HepG2 (cell line): ENCODE measurements at places on chromosomes 12 and 14.

DNA sequence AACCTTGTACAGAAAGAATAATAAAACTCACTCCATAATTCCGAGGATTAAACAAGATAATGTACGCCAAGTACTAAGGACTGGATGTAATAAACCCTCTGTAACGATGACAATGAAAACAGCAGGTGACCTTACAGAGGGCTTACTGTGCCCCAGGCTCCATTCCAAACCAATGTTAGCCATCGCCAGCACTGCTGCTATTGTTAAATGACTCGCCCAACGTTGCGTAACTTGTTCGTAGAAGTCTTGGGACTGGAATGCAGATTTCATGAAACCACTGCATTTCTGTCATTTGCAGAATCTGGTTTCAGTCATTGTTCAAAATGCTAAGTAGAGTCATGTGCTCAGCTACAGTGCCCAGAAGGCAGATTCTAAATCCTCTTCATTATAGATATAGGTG is 728 bp upstream of the STON2 start:
- H3K36me3 ChIP-seq, result peaks cover 2% of the 10 kb centered on the region; the same call in 1 of the 2 replicates
- no peak for DNase-seq
- H3K27me3 ChIP-seq, result no peaks in the 10 kb centered on the region
- 0 out of 2 replicates have a peak, but pooled peaks cover 2% of the 10 kb centered on the region for H3K4me1 ChIP-seq

GRCh38 chr14:65335411-65335947 is 77.1 kb upstream of the FUT8 start:
- no peaks in the 10 kb centered on the region; the same call in 1 of the 2 replicates for H3K27me3 ChIP-seq
- no peaks in the 10 kb centered on the region for H3K36me3 ChIP-seq
- no peak for DNase-seq
- no peak overlapping the region for H3K4me3 ChIP-seq
- no peak overlapping the region for H3K27ac ChIP-seq
- H3K4me1 ChIP-seq, result peaks cover 17% of the 10 kb centered on the region

DNA sequence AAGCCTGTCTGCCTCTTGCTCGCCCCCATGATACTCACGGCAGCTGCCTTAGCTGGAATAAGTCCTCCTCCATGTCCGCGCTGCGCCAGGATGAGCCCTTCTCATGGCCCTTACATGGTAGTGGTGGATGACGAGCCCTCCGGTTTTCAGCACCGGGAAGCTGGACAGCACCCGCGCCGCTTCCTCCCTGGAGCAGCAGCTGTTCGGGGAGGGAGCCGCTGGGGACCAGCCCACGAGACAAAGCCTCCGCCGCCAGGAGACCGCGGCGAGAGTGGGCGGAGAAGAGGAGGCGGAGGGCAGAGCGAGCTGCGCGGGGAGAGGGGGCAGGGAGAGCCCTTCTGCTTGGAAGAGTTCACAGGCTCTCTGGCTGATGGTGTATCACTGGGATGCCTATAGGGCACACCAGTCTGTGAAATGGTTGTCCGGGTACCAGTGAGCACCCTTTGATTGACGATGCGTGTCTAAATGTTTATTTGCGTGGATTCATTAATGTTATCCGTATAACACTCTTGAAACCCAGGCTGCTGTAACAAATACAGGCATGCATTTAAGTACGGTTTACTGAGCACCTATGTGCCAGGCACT is at the start of gene SVOP:
Gene SVOP, minus strand, starts transcription at position 273 of the 585 bp plus-strand sequence. Its CDS starts 200 bp downstream, at position 73.
- peaks cover 6% of the 10 kb centered on the region; the same call in 1 of the 2 replicates for H3K4me1 ChIP-seq
- no peaks in the 10 kb centered on the region for H3K27me3 ChIP-seq
- peak; percentile 63 for DNase-seq
- no peak within 1 kb of the TSS for H3K27ac ChIP-seq

GRCh38 chr12:104676636-104677035 is 219.9 kb downstream of the CHST11 start:
- H3K36me3 ChIP-seq, result no peaks in the 10 kb centered on the region
- no peaks in the 10 kb centered on the region; the same call in none of the 2 replicates for H3K27me3 ChIP-seq
- H3K4me3 ChIP-seq, result no peak overlapping the region

- no peaks in the 10 kb centered on the region for H3K4me1 ChIP-seq
- H3K36me3 ChIP-seq, result no peaks in the 10 kb centered on the region
- no peak overlapping the region for H3K4me3 ChIP-seq
- no peak for DNase-seq
- no peak overlapping the region for H3K27ac ChIP-seq
- no peaks in the 10 kb centered on the region for H3K27me3 ChIP-seq
Observed at GRCh38 chr14:86143248-86143647, 613.3 kb downstream of the FLRT2 start.

DNA sequence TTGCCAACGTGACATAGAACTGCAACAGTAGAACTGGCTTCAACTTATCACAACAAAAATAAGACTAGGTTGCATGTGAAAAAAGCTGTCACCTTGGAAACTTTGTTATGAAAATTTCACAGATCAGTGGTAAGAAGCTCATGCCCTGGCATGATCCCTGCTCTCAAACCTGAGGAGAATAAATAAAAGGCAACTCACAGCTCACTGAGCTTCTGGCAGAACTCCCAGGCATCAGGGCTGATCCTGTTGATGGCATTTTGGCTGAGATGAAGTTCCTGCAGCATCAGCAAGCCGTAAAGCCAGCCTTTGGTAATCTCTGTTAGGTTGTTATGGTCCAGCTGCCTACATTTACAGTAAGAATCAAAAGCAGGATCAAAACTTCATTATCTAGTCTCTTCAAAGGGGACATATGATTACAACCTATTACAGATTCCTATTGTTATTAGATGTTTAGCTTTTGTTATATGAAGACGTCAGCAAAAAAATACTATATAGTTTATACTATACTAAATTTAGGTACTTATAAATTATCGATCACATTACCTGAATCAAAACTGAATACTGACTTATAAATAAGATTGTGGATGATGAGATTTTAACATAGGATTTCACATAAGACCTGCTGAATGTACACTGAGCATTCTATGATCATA is 32.0 kb downstream of the LRIG3 start:
- peaks cover 33% of the 10 kb centered on the region for H3K36me3 ChIP-seq
- H3K27ac ChIP-seq, result no peak overlapping the region
- DNase-seq, result no peak
- no peaks in the 10 kb centered on the region for H3K4me1 ChIP-seq
- H3K4me3 ChIP-seq, result no peak overlapping the region

- no peak overlapping the region for H3K27ac ChIP-seq
- DNase-seq, result no peak
- no peak overlapping the region for H3K4me3 ChIP-seq
- H3K27me3 ChIP-seq, result peaks cover 2% of the 10 kb centered on the region; the same call in 1 of the 2 replicates
- H3K4me1 ChIP-seq, result peaks cover 8% of the 10 kb centered on the region; the same call in 1 of the 2 replicates
- no peaks in the 10 kb centered on the region for H3K36me3 ChIP-seq
Observed at GRCh38 chr12:104490186-104490585, 33.4 kb downstream of the CHST11 start.

- no peak overlapping the region for H3K4me3 ChIP-seq
- H3K36me3 ChIP-seq, result no peaks in the 10 kb centered on the region
- no peak for DNase-seq
- H3K27ac ChIP-seq, result no peak overlapping the region
- H3K4me1 ChIP-seq, result peaks cover 16% of the 10 kb centered on the region
Observed at GRCh38 chr12:54390668-54391551, 6.4 kb upstream of the ZNF385A start.

GRCh38 chr14:25832585-25832984 is 765.2 kb downstream of the NOVA1 start:
- no peak for DNase-seq
- no peaks in the 10 kb centered on the region for H3K27me3 ChIP-seq
- no peak overlapping the region for H3K4me3 ChIP-seq
- no peaks in the 10 kb centered on the region for H3K36me3 ChIP-seq
- no peaks in the 10 kb centered on the region for H3K4me1 ChIP-seq

GRCh38 chr12:42744539-42745182 is 155.1 kb upstream of the PRICKLE1 start:
- H3K4me3 ChIP-seq, result no peak overlapping the region
- H3K36me3 ChIP-seq, result no peaks in the 10 kb centered on the region
- DNase-seq, result no peak
- no peaks in the 10 kb centered on the region for H3K4me1 ChIP-seq

DNA sequence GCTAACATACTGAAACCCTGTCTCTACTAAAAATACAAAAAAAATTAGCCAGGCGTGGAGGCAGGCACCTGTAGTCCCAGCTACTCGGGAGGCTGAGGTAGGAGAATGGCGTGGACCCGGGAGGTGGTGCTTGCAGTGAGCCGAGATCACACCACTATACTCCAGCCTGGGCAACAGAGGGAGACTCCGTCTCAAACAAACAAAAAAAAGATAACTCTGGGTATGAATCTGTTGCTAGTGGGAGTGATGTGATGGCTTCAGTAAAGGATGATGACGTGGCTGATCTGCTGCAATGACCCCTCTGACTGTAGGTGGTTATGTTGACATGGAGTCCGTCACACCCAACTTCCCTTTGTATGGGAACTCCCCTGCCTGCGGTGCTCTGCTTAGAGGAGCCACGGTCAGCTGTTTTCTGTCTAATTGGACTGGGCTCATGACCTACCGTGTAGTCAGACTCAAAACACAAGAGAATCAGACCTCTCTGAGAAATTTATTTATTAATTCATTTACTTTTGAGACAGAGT is 59.1 kb upstream of the MED13L start:
- no peak for DNase-seq
- H3K27ac ChIP-seq, result no peak overlapping the region
- H3K27me3 ChIP-seq, result no peaks in the 10 kb centered on the region
- no peaks in the 10 kb centered on the region for H3K4me1 ChIP-seq
